ENCODE measurements at places on chromosomes 2 and 18. TPM values are rescaled to one million over a fixed set of nuclear protein-coding genes. Genes with fewer than 3 reads are reported as not detected.

GRCh38 chr2:143333168-143333791 lies 204.1 kb downstream of the ARHGAP15 start:
- DNase-seq, result no peak

- DNase-seq, result no peak
Observed at GRCh38 chr2:134218930-134219658, 34.8 kb upstream of the MGAT5 start.

- peak; percentile 86 for DNase-seq
Observed at GRCh38 chr2:216519154-216519762, 20.6 kb downstream of the RPL37A start.

- DNase-seq, result peak; percentile 9
Observed at GRCh38 chr2:165876712-165877111, 76.9 kb downstream of the TTC21B start.

- DNase-seq, result peak; percentile 42
Observed at GRCh38 chr2:37582481-37583220, 88.8 kb downstream of the CDC42EP3 start.

DNA sequence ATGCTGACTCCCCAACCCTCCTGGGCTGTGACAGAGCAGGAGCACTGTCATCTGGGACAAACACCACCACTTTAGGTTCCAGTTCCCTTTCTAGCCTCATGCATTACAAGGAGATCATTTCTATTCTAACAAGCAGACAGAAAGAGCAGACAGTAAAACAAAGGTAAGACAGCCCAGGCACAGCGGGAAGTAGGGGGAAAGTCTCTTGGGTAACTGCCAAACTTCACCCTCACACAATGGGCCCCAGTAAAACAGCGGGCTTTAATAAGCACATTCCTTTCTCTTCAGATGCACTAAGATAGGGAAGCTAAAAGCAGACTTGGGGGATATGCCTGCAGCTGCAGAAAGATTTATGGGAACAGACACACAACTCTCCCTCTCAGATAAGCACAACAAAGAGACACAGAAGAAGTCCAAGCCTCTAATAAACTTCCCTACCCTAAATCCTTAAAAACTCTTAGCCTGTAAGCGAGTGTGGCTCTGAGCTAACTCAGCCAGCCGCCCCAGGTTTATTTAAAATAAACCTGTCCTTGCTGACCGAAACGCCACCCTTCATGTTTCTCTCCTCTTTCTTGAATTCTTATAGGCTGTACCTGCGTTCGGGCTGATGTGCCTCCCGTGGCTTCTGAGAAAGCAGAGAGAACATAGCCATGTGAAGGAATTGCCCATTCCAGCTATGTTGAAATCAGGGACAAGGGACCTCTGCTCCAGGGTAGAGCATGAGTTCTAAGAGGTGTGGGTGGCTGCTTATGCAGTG lies 726.8 kb upstream of the DDX18 start:
- no peak for DNase-seq

- DNase-seq, result no peak
Observed at GRCh38 chr2:127577503-127577902, 42.0 kb downstream of the MYO7B start.

DNA sequence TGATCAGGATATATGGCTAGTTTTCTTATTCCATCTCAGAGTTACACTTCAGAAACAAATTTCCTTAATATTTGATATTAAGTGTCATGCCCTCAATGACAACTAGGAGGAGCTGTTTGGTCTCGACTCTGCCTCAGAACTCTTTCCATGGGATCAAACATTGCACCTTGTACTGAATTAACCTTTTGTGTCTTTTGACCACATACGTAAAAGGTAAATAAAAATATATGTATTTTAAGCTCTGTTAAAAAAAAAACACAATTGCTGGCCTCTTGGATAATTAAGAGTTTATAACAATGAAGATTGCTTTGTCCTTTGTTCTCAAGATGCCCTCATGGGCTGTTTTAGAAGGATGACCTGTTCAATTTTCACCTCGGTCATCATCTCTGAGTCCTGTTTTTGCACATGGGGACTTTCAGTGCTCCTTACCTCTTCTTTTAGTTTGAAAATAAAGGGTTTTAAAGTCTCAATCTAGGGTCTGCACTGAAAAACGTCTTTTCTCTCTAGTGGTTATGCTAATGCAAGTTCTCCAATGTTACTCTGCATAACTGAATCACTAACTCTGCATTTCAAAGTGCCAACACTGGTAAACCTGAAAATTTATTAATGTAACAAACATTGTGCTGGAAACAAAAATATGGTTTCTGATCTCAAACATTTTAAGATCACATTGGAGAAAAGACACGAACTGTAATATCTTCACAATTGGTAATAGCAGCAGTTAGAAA lies 18.8 kb upstream of the FN1 start:
- DNase-seq, result peak; percentile 70

Gene SKOR2
- total RNA-seq, result not detected
